ENCODE measurements at places on chromosomes 12 and 14.

DNA sequence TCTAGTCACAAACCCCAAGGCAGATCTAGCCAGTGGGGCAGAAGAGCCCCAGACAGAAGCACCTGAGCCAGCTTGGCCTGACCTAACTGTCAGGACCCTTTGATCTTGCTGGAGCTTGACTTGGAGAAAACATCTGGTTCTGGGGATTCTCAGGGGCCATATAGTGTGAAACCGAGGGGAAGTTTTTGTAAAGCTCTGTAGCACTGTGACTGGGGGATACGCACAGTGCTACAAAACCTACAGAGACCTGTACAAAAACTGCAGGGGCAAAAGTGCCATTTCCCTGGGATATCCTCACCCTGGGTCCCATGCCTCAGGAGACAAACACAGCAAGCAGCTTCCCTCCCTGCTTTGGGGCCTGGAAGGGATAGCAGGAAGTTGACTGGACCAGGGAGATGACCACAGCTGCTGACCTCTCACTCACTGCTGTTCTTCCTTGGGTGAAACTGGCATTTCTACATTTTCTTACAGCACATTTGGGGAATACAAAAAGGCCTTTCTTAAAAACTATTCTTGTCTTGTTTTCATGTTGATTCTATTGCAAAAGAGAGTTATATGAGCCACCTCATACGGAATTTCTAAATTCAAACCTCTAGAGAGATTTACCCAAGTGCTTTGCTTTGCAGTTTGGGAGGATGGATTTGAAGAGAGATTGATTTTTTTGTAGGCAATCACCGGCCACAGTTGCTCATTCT, 140.0 kb downstream of the DAD1 start:
- no peak for DNase-seq

DNA sequence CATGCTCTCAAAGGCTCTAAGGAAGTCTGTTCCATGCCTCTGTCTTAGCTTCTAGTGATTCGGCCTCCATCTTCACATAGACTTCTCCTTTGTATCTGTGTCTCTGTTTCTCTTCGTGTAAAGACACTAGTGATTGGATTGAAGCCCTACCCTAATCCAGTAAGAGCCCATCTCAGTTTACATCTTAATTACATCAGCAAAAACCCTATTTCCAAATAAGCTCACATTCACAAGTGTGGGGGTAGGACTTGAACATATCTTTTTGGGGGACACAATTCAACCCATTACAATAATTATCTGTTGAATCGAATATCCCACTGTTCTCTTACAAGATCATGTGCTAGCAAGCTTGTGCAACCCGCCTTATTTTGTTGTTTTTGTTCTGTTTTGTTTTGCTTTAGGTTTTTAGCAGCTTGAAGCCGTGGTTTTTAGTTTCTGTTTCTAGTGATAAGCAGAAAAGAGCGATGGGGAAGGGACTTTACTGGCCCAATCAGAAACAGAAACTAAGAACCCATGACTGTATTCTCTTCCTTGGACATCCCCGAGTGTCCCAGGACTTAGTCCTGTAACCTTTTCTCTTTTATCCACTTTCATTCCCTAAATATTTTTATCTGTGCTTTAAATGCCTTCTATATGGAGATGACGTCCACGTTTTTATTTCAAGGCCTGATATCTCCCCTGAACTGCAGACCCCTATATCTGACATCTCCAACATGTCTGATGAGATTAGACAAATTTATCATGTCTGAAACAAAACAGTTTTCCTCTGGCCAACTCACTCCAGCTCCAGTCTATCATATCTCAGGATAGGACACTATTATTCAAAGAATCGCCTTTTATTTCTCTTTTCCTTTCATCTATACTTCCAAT, 353.0 kb downstream of the CCDC91 start:
- DNase-seq: no peak

DNA sequence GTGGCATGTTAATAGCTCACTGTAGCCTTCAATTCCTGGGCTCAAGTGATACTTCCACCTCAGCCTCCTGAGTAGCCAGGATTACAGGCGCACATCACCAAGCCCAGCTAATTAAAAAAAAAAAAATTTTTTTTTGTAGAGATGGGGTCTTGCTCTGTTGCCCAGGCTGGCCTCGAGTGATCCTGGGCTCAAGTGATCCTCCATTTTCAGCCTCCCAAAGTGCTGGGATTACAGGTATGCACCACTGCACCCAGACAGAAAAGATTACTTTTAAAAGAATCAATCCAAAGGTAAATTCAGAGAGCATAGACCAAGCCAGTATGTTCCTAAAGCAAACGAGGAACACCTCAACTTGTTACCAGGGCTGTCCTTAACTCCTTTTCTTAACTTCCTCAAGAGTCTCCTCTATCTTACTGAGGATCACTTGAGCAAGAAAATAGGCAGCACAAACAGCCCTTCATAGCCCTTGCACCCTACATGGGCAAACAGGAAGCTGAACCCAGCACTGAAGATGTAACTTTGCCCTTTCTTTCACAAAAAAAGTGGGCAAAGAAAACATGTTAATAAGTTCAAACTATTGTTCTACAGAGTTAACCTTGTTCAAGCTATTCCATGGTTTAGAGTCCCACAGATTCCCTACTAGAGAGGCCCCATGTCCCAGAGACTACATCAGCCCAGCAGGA, 11.3 kb downstream of the CS start:
- DNase-seq: no peak

GRCh38 chr12:104454997-104455396, 1.8 kb upstream of the CHST11 start:
- DNase-seq: no peak

GRCh38 chr14:41868396-41868795, 261.7 kb downstream of the LRFN5 start:
- DNase-seq: no peak

GRCh38 chr14:89252887-89253532, 164.0 kb downstream of the FOXN3 start:
- no peak for DNase-seq

- no peak for DNase-seq
Measured at GRCh38 chr12:89429528-89429927, 77.2 kb upstream of the DUSP6 start.

DNA sequence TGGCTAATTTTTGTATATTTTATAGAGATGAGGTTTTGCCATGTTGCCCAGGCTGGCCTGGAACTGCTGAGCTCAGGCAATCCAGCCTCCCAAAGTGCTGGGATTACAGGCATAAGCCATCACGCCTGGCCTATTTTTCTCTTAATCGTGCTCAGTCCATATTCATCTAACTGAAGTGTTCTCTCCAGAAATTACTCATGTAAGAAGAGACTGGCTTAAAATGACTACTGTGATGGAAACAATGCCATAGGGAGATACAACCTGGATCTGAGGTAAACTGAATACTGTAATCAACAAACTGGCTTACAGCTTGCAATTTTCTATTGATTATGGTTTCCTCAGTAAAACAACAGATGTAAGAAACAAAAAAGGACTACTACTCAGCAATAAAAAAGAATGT, 21.1 kb downstream of the NUMB start:
- no peak for DNase-seq

DNA sequence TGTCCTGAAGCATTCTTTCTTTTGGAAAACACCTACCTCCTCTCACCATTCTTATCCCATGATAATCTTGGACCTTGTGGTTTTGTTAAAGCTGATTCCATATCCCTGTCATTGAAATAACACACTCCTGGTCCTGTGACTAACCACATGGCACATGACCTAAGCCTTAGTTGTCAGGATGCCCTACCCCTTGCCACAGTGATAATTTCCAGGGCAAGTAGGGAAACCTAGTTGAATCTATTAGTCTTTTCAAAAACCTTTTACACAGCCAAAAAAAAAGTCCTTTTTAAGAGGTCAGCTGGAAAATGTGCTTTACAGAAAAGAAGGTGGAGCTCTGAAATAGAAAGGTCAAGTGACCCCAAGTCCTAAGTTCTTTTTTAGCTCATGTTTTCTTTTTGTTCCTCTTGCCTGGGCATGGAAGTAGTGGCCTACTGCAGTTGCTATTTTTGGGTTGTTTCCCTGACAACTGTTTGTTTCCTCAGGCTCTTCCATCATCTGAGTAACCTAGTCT, 608.4 kb downstream of the LRFN5 start:
- peak; percentile 22 for DNase-seq

DNA sequence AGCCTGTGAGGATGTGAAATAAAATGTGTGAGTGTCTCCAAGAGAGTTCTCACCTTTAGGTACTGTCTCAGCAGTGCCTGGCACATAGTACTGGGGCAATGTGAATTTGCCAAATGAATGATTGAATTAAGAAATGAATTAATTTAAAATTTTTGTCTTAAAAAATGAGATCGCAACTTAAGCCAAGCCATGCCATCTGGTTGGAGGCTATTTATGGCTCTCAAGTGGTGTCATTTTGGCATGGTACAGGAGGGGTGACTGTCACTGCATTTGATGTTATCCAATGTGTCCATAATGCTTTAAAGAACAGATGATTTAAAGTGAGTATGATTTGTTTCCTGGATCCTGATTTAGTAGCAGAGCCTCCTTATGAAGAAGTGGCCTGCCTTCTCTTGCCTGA, 80.3 kb downstream of the SRGAP1 start:
- no peak for DNase-seq

- DNase-seq: peak; percentile 79
Measured at GRCh38 chr14:22118899-22119477, 445.4 kb upstream of the OR4E1 start.

- DNase-seq: no peak
Measured at GRCh38 chr14:67483579-67484285, 4.8 kb downstream of the TMEM229B start.

- no peak for DNase-seq
Measured at GRCh38 chr12:12460935-12461922, 101.4 kb downstream of the DUSP16 start.

- no peak for DNase-seq
Measured at GRCh38 chr12:132571051-132571450, 39.3 kb downstream of the LRCOL1 start.

GRCh38 chr12:96872961-96873360, 34.1 kb upstream of the NEDD1 start:
- DNase-seq: no peak

GRCh38 chr14:30005114-30005808, 77.6 kb upstream of the PRKD1 start:
- peak; percentile 67 for DNase-seq

GRCh38 chr12:71503579-71504391, 64.2 kb downstream of the LGR5 start:
- DNase-seq: no peak

GRCh38 chr12:133202493-133203343, 21.4 kb downstream of the ZNF268 start:
- DNase-seq: no peak

- no peak for DNase-seq
Measured at GRCh38 chr12:117111386-117111785, 12.2 kb upstream of the TESC start.

DNA sequence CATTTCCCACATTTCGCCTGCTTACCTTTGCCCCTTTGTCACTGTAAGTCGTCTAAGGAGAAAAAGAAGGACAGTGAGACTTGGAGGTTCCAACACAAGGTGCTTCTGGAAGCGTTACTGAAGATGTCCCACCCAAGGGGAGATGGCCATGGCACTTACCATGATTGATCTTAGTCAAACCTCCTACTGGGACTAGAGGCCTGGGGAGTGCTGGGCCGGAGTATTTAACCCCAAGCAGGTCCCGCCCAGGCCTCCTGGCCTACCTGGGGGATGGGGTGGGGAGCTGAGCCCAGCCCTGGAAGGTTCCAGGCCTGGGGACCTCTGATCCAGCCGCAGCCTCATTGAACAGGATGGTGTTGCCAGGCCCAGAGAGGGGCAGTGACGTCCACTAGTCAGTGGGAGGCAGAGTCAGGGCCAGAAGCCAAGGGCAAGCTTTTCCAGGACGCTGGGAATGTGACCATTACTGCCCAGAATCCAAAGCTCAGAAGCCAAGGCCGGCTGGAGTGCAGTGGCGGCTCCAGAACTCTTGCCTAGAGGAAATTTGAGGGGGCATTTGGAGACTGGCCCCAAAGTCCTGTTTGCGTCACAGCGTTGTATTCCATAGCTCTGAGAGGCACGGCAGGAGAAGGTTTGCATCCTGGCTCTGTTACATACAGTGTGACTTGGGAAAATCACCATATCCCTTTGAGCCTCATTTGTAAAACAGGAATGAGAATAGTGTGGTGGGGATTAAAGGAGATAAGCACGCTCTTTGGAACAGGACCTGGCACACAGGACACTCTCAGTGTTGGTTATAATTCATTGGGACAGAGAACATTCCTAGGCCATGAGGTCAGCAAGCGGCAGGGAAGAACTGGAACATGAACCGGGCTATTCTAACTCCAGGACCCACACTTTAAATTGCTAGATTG, at the start of gene HPD:
Gene HPD (minus strand): TSS at position 198 of the 911 bp plus-strand sequence. CDS start 36 bp downstream, at position 162.
- peak; percentile 83 for DNase-seq

DNA sequence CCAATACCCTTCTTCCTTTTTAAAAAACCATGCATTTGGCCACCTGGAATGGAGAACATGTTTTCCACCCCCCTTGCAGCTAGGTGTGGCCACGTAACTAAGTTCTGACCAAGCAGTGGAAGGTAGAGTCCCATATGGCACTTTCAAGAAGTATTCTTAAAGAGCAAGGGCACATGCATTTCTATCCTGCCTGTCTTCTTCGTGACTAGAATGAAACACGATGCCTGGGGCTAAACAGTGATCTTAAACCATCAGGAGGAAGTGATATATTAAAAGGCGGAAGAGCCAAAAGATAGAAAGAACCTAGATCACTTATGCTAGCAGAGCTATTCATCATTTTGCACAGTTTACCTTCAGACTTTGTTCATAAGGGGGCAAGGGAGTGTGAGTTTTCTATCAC, 16.0 kb upstream of the DDX11 start:
- DNase-seq: peak; percentile 39

- no peak for DNase-seq
Measured at GRCh38 chr14:29521526-29522137, 406.0 kb downstream of the PRKD1 start.

GRCh38 chr12:32765906-32766305, 10.2 kb upstream of the YARS2 start:
- no peak for DNase-seq

- DNase-seq: peak; percentile 86
Measured at GRCh38 chr12:64610079-64610659, at the start of gene RASSF3. Gene RASSF3 (plus strand): TSS chr12:64610495. CDS start chr12:64610633, 138 bp downstream.

DNA sequence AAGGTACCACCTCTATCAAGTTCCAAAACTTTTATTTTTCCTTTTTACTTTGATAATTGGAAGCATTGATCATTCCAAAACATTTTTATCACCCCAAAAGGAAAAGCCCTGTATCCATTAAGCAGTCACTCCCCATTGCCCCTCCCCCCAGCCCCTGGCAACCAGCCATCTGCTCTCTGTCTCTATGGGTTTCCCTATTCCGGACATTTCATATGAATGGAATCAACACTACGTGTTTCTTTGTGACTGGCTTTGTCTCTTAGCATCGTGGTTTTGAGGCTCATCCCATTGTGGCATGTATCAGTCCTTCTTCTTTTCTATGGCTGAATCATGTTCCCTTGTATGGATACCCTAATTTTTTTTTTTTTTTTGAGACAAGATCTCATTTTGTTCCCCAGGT, 18.0 kb upstream of the PHETA1 start:
- no peak for DNase-seq

GRCh38 chr12:105995961-105996431, 142.8 kb downstream of the NUAK1 start:
- DNase-seq: no peak

- no peak for DNase-seq
Measured at GRCh38 chr12:129404556-129404955, 499.3 kb downstream of the TMEM132D start.

- peak; percentile 79 for DNase-seq
Measured at GRCh38 chr12:113932381-113933196, 33.5 kb downstream of the RBM19 start.

GRCh38 chr14:39860596-39861228, 428.5 kb upstream of the FBXO33 start:
- DNase-seq: peak; percentile 50

Data from umbilical cord (tissue), 2 donors.